HCT116 (cell line): ENCODE measurements at places on chromosomes 1 and 21. TPM values are rescaled to one million over a fixed set of nuclear protein-coding genes. Genes with fewer than 3 reads are reported as not detected.

ATP1A2 gene
- not detected for total RNA-seq

PRR9 gene
- total RNA-seq = not detected

ANGPTL3 gene
- 0.07 TPM for total RNA-seq

AUNIP gene
- total RNA-seq = 12.1 TPM

KRTAP10-1 gene
- total RNA-seq = not detected

SPRR2A gene
- not detected for total RNA-seq

DNA sequence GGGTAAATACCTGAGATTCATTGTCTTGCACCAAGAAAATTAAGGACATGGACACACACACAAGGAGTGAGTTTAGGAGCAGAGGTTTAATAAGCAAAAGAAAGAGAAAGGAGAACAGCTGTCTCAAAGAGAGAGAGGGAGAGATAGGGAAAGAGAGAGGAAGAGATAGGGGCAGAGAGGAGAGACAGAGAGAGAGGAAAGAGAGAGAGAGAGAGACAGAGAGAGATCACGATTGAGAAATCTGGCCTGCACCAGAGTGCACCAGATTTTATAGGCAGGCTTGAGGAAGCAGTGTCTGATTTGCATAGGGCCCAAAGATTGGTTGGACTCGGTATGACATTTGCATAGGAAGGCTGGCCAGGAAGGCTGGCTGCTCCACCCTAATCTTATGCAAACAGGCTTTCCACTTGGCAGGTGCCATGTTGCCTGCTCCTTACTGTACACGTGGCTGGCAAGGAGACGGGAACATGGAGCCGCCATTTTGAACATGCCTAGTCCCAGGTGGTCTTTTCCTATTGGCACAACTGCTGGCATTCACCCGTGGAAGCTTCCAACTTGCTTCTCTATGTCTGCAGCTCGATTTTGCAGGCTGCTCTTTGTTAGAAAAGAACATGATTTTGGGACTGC is 419.9 kb downstream of the ZP4 start:
- H3K4me3 ChIP-seq = no peak overlapping the region
- H3K27me3 ChIP-seq = no peaks in the 10 kb centered on the region
- H3K27ac ChIP-seq = no peak overlapping the region
- no peak for DNase-seq
- H3K36me3 ChIP-seq = no peaks in the 10 kb centered on the region
- no peaks in the 10 kb centered on the region for H3K4me1 ChIP-seq

GRCh38 chr1:182714546-182714945 is 30.2 kb upstream of the RGS8 start:
- no peaks in the 10 kb centered on the region for H3K4me1 ChIP-seq
- no peak overlapping the region for H3K4me3 ChIP-seq
- H3K36me3 ChIP-seq = no peaks in the 10 kb centered on the region
- no peaks in the 10 kb centered on the region for H3K27me3 ChIP-seq
- no peak for DNase-seq

GRCh38 chr1:205726619-205727125 is 23.3 kb downstream of the NUCKS1 start:
- no peak overlapping the region for H3K27ac ChIP-seq
- H3K27me3 ChIP-seq = no peaks in the 10 kb centered on the region
- H3K36me3 ChIP-seq = peaks cover 16% of the 10 kb centered on the region

GRCh38 chr1:101115112-101115511 is 89.5 kb upstream of the DPH5 start:
- no peak overlapping the region for H3K27ac ChIP-seq
- no peaks in the 10 kb centered on the region for H3K36me3 ChIP-seq
- no peak overlapping the region for H3K4me3 ChIP-seq
- no peak for DNase-seq
- H3K27me3 ChIP-seq = no peaks in the 10 kb centered on the region

GRCh38 chr21:29121759-29122158 is 8.7 kb upstream of the MAP3K7CL start:
- H3K27ac ChIP-seq = no peak overlapping the region
- H3K27me3 ChIP-seq = no peaks in the 10 kb centered on the region
- H3K4me1 ChIP-seq = no peaks in the 10 kb centered on the region
- H3K4me3 ChIP-seq = no peak overlapping the region

- H3K27me3 ChIP-seq = no peaks in the 10 kb centered on the region
- peaks cover 12% of the 10 kb centered on the region for H3K4me1 ChIP-seq
- no peak overlapping the region for H3K27ac ChIP-seq
- H3K4me3 ChIP-seq = no peak overlapping the region
These were observed 32.3 kb downstream of the SNAP47 start for GRCh38 chr1:227767401-227768124.

GRCh38 chr1:119308806-119309205 is 59.8 kb upstream of the HAO2 start:
- DNase-seq = no peak
- peaks cover 38% of the 10 kb centered on the region for H3K27me3 ChIP-seq
- no peaks in the 10 kb centered on the region for H3K36me3 ChIP-seq
- no peaks in the 10 kb centered on the region for H3K4me1 ChIP-seq
- no peak overlapping the region for H3K4me3 ChIP-seq

DNA sequence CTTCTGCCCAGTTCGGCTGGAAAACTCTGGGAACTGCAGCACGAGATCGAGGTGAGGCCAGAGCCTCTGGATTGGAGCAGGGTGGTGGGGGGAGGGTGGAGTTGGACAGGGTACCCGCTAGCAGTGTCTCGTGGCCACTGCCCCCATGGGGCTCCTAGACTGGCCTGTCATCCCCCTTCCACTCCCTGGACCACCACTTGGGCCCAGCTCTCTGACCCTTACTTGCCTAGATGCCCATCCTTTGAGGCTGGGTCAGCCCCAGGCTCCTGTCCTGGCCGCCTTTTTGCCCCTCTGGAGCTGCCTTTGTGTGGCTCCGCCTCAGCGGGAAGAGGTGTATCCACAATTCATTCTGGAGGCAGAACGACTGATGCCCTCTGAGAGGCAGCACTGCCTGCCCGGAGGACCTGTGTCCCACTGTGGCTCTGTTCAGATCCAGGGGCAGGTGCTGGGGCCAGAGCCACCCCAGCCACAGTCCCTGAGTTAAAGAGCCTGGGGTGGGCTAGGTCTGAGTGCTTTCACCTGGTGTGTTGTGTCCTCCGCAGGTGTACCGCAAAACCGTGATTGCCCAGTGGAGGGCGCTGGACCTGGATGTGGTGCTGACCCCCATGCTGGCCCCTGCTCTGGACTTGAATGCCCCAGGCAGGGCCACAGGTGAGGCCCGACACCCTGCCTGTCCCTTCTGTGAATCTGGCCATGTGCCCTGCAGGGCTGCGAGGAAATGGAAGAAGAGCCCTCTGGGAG is 17.7 kb downstream of the FAAH start:
- H3K27ac ChIP-seq = no peak overlapping the region
- H3K27me3 ChIP-seq = no peaks in the 10 kb centered on the region
- DNase-seq = no peak
- H3K4me3 ChIP-seq = no peak overlapping the region

DNA sequence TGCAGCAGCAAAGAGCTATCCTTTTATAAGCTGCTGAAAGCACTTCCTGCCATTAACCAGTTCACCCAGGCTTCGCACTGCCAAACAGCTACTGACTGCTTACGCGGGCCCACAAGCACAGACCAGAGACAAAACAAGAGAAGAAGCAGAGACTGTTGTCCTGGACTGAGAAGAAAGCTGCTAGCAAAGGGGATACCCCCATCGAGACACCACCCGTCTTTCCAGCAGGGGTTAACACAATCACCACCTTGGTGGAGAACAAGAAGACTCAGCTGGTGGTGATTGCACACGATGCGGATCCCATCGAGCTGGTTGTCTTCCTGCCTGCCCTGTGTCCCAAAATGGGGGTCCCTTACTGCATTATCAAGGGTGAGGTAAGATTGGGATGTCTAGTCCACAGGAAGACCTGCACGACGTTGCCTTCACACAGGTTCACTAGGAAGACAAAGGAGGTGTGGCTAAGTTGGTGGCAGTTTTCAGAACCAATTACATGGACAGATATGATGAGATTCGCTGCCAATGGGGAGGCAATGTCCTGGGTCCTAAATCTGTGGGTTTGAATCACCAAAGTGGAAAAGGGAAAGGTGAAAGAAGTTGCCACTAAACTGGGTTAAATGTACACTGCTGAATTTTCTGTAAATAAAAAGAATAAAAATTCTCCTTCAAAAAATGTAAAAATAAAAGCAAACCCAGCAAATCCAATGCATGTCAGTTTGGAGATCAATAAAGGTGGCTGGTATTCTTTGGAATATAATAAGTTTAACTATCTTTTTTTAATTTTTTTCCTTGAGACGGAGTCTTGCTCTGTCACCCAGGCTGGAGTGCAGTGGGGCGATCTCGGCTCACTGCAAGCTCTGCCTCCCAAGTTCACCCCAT is 1.2 kb downstream of the FMO5 start:
- H3K27me3 ChIP-seq = no peaks in the 10 kb centered on the region
- H3K27ac ChIP-seq = no peak overlapping the region
- H3K4me1 ChIP-seq = no peaks in the 10 kb centered on the region
- no peaks in the 10 kb centered on the region for H3K36me3 ChIP-seq
- no peak overlapping the region for H3K4me3 ChIP-seq

DNA sequence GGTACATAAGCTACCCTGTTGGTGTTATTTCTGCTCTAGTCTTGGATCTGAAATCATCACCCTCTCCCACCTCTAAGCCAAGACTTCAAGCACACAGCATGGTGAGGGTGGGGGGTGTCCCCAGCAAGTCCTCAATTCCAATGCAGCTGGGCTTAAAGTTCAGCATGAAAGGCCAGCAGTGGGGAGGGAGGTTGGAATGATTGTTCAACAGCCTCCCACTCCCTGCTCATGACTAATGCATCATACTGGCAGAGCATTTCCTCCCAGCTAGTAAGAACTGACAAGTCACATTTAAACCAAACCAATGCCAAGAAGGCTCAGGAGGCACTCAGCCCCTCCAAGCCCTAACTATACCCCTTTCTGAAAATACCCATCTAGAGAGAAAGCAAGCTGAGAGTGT is 50.1 kb downstream of the TIAM1 start:
- no peaks in the 10 kb centered on the region for H3K36me3 ChIP-seq
- H3K4me3 ChIP-seq = no peak overlapping the region
- peaks cover 14% of the 10 kb centered on the region for H3K4me1 ChIP-seq
- peak overlapping the region; percentile 48 for H3K27ac ChIP-seq
- peak; percentile 64 for DNase-seq

DNA sequence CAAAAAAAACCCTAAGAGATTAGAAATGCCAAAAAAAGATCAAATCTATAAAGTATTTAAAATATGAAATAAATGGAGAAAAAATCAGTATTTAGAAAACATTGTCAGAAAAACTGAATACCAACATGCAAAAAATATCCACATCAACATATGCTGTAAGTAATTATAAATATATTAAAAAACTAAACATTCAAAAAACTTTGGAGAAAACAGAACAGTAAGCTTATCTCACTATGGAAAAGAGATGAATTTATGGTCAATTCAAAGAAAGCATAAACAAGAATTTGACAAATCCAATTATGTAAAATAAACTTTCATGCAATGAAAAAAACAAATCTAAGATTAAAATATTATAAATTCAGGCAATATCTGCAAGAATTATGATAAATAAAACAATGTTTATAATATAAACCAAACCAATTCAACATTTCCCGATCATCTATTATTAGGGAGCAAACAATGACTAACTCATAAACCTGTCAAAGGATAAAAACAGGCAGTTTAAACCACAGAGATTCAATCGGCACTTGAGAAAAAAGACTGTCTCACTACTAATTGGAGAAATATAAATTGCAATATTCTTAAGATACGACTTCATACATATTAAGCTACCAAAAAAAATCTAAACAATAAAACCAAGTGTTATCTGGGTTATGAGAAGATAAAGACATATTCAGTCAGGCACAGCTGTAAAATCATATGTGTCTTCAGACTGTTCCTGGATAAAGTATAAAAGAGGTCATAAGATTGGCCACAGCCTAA is 21.8 kb downstream of the EYA3 start:
- no peaks in the 10 kb centered on the region for H3K27me3 ChIP-seq
- 0 out of 2 replicates have a peak, but pooled peaks cover 2% of the 10 kb centered on the region for H3K36me3 ChIP-seq
- no peak for DNase-seq

GRCh38 chr1:149899460-149900284 is at the start of gene BOLA1:
TSS of gene BOLA1 (plus strand) at chr1:149899568. CDS start at chr1:149900060, 492 bp downstream.
- no peaks in the 10 kb centered on the region for H3K36me3 ChIP-seq
- H3K27me3 ChIP-seq = no peaks in the 10 kb centered on the region
- peak; percentile 86 for DNase-seq

- H3K27ac ChIP-seq = no peak overlapping the region
- no peak for DNase-seq
- H3K27me3 ChIP-seq = peaks cover 33% of the 10 kb centered on the region
- H3K36me3 ChIP-seq = no peaks in the 10 kb centered on the region
These were observed 4.3 kb upstream of the CD1D start for GRCh38 chr1:158176399-158176798.

- no peak overlapping the region for H3K27ac ChIP-seq
- no peaks in the 10 kb centered on the region for H3K27me3 ChIP-seq
- no peaks in the 10 kb centered on the region for H3K36me3 ChIP-seq
- peaks cover 16% of the 10 kb centered on the region; the same call in 1 of the 2 replicates for H3K4me1 ChIP-seq
- no peak overlapping the region for H3K4me3 ChIP-seq
These were observed 16.1 kb downstream of the TNFRSF8 start for GRCh38 chr1:12078938-12079861.

- DNase-seq = no peak
- H3K27me3 ChIP-seq = no peaks in the 10 kb centered on the region
- H3K27ac ChIP-seq = no peak overlapping the region
- no peaks in the 10 kb centered on the region for H3K36me3 ChIP-seq
These were observed 4.3 kb downstream of the GALNT2 start for GRCh38 chr1:230071316-230071715.

DNA sequence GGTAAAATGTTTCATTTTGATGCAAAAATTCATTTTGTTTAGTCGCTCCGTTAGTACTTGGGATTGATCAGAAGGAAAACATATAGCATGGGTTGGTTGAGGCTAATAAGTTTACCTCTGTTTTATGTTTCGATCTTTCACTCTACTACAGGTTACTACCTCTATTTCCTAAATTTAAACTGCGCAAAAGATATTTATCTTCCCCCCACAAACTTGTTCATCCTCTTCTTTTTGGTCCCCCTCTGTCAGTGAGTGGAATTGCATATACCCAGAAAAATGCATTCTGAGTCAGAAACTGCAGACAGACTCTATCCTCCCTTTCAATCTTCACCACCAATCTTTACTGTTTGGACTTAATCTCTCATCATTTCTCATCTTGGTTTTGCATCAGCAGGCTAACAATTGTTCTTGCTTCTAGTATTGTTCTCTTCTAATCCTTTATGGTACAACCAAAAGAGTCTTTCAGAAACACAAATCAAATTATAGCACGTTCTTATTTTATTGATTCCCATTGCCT is 316.0 kb upstream of the ADGRL4 start:
- H3K27ac ChIP-seq = no peak overlapping the region
- no peak overlapping the region for H3K4me3 ChIP-seq
- H3K27me3 ChIP-seq = no peaks in the 10 kb centered on the region
- peaks cover 10% of the 10 kb centered on the region; the same call in 1 of the 2 replicates for H3K4me1 ChIP-seq

DNA sequence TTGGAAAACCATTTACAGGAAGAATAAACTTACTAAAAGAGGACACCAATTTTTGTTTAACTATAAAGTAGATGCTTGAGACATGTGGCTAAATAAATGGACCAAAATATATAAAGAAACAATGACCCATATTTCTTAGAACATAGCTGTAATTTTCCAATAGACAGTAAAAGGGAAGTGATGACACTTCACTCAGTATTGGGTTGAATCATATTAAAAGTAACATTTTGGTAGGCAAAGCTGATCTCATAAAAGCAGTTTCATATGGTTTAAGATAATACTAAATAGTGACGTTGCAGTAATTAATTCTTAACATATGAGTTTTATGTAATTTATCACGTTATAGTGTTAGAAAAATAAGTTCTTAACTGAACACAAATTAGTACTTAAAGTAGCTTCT is 308.9 kb upstream of the RUNX1 start:
- no peak overlapping the region for H3K27ac ChIP-seq
- no peak overlapping the region for H3K4me3 ChIP-seq
- no peaks in the 10 kb centered on the region for H3K36me3 ChIP-seq
- no peaks in the 10 kb centered on the region for H3K27me3 ChIP-seq

GRCh38 chr21:46150073-46150472 is 5.3 kb downstream of the FTCD start:
- no peak for DNase-seq
- H3K4me3 ChIP-seq = no peak overlapping the region
- H3K27ac ChIP-seq = no peak overlapping the region
- H3K27me3 ChIP-seq = no peaks in the 10 kb centered on the region
